NCI-H510A (cell line): ENCODE measurements at places on chromosomes 1 and 21.

- no peak for DNase-seq
These were observed 795.2 kb upstream of the TMPRSS15 start for GRCh38 chr21:19198801-19199200.

- DNase-seq: peak; percentile 71
These were observed 464 bp downstream of the ACBD6 start for GRCh38 chr1:180501865-180502360.

- no peak for DNase-seq
These were observed 64.9 kb downstream of the MACF1 start for GRCh38 chr1:39269349-39269748.

DNA sequence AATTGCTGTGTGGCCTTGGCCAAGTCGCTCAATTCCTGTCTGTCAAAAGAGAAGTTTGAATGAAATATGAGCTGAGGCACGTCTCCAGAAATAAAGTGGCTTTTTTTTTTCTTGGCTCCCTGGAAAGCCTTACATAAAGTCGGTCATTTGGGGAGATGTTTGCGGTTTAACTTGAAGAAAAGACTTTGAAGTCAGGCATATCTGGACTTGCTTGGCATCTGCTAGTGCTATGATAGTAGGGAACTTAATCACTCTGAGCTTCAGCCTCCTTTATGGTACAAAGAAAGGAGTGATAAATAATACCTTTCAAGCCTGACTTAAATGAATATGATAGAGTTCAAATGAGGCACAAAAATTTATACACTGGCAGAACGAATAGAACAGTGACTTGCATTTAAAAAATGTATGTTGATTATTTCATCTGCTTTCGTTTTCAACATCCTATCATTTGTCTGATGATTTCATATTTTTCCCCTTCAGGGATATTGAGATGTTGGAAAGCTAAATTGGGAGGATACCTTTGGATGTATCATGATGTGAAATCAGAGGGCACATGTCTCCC lies 60.2 kb downstream of the FASLG start:
- no peak for DNase-seq

DNA sequence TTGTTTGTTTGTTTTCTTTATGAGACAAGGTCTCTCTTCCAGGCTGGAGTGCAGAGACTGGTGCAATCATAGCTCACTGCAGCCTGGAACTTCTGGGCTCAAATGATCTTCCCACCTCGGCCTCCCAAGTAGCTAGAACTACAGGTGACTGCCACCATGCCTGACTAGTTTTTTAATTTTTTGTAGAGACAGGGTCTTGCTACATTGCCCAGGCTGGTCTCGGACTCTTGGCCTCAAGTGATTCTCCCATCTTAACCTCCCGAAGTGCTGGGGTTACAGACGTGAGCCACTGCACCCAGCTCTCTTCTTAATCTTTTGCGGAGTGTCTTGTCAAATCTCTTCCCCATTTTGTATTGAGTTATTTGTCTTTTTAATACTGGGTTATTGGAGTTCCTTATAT lies 32.6 kb upstream of the PARP1 start:
- no peak for DNase-seq

GRCh38 chr1:219910716-219911115 lies 17.6 kb downstream of the SLC30A10 start:
- DNase-seq: no peak

DNA sequence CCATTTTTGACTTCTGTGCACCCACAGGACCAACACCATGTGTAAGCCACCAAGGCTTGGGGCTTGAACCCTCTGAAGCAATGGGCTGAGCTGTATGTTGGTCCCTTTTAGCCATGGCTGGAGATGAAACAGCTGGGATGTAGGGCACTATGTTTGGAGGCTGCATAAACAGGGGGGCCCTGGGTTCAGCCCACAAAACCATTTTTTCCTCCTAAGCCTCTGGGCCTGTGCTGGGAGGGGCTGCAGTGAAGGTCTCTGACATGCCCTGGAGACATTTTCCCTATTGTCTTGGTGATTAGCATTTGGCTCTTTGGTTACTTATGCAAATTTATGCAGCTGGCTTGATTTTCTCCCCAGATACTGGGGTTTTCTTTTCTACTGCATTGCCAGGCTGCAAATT lies 144.9 kb downstream of the ZNF326 start:
- DNase-seq: no peak

GRCh38 chr1:243288062-243288461 lies 32.2 kb downstream of the SDCCAG8 start:
- DNase-seq: no peak
